ENCODE measurements at places on chromosomes 1 and 21.

DNA sequence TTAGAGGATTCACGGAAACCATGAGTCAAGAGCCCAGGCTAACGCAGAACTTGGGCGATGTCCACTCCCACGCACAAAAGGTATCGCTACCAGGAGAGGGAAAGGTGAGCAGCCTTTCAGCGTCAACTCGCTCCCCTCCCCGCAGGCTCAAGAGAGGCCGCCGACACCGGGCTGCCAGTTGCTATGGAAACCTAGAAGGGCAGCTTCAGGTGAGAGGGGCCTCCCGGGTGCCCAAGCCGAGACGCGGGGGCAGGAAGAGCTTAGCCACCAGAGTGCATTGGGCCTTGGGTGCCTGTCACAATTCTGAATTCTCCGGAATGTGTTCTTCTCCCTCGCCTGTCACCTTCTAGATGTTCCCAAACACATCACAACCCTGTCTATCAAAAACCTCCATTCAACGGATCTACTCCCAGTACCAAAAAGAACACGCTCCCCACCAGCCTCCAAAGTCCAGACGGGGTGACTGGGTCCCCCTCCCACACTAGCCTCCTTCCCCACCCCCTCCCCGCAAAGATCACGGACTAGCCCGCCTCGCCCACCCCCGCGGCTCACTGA is 694 bp downstream of the MEAF6 start:
- DNase-seq, result no peak

DNA sequence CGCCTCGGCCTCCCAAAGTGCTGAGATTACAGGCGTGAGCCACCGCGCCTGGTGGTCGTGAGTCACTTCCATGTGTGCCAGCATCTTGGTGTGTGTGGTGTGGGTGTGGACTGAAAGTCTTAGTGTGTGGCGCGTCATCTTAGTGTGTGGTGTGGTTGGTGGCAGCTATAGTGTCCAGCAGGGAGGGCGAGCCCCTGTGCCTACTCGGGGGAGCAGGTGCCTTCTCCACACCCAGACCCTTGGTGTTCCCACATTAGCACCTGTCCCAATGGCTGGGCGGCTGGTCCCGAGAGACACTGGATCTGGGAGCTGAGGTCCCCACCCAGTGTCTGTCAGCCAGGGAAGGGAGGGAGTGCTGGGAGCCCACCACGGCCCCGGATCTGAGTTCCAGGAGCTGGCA is 2.8 kb downstream of the SCNN1D start:
- DNase-seq, result peak; percentile 41

DNA sequence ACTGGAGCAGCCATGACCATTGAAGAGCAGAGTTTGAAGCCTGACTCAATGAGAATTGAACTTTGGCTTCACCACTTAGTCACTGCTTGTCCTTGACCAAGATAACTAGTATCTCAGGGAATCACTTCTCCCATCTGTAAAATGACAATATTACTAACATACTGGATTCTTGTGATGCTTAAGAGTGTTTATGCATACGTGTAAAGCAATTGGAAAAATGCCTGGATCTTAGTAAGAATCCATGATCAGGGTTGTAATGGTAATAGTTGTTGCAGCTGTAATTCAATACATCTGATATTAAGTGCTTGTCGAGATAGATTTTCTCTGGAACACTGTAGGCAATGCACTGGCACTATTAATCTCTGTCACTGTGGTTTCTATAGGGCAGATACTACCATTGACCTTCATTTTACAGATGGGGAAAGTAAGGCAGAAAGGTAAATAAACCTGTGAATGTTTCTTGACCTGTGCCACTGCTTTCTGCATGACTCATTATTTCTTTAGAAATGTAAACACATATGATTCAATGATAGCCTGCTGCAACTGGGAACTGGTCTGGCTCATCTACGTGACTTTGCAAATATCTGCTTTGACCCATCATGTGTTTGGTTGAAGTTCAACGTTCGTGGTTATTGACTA is 662.5 kb downstream of the PLA2G4A start:
- DNase-seq, result peak; percentile 39

DNA sequence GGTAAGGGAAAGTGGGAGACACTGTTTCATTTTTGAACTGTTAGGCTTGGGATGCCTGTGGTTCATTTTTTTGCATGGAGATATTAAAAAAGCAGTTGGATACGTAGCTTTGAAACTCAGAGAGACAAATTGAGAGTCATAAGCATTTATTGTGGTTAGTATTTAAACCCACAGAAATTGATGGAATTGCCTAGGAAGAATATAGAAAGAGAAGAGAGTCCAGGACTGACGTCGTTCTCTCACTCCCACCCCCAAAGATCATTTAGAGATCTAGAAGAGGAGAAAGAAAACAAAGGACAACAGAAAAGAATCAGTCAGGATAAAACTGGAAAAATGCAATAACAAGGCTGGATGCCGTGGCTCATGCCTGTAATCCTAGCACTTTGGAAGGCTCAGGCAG is 73.2 kb upstream of the BMP8A start:
- no peak for DNase-seq

DNA sequence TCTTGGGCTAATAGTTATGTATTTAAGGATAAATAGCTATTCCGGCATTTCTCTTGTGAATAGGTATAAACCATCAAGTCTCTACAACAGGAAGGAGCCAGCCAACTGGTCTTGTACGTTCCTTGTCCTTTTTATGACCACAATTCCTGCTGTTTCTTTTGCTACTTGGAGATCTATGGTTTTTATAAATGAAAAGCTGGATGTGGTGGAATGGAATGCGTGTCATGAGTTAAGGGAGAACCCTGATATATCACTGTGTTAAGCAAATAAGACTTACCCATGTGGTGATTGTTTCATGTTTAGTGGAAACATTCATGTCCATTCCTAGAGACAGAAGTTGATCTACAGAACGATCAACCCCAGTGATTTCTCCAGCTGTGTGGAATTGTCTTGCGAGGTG is 282.1 kb downstream of the RPS6KC1 start:
- no peak for DNase-seq

GRCh38 chr1:67434491-67434890 is 4.3 kb upstream of the SERBP1 start:
- DNase-seq, result no peak

DNA sequence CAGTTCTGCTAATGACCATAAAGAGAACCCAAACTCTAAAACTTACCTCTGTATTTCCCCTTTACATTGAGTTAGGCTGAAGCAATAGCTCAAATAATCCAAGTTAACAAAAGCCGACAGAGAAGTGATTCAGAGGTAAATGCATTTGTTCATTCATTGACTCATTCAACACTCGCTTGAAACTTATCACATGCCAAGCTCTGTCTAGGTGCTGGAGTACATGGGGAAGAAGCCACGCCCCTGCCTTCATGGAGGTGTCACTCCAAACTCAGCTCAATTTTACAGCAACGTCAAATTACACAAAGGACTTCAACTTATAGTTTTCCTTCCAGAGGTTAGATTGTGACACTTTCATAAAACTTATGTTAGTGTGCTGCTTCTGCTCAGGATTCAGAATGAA is 45.8 kb downstream of the SLC25A24 start:
- no peak for DNase-seq

- DNase-seq, result peak; percentile 89
Observed at GRCh38 chr1:229694053-229694693, 68.1 kb downstream of the URB2 start.

DNA sequence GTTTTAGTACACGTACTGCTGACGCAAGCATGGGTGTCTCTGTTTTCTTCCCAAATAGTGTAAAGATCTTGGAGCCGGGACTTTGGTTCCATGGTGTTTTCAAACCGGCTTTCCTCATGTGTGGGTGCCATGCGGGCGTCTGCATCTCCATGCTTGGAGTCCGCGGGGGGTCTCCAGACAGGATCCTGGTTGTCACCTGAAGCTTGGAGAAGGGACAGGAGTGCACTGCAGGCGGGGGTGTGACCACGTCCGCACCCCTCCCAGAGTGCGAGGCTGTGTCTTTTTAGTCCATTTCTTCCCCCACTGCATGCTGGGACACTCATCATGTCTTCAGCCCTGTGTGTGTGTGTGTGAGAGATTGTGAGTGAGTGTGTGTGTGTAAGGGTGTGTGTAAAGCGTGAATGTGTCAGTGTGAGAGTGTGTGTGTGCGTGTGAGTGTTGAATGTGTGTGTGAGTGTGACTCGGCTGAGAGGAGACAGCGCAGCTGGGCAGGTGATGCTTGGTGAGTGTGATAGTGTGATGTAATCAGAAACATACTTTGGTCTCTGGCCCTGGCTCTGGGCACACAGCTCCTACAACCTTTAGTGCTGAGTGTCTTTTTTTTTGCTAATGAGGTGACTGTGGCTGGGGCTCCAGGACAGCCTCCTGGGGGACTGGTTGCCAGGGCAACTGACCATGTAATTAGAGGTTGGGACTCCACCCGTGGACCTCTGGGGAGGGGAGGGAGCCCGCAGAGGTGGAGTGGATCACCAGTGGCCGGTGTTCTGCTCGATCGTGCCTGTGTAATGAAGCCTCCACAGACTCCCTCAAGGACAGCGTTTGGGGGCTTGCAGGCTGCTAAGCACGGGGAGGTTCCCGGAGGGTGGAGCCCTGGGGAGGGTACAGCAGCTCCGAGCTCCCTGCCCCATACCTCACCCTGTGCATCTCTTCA is 55.1 kb downstream of the AGPAT3 start:
- DNase-seq, result no peak

GRCh38 chr1:184616504-184616903 is 138.2 kb downstream of the EDEM3 start:
- DNase-seq, result no peak

Measured in RCC 7860 (cell line).